ENCODE measurements at places on chromosomes 1 and 21.
A peak's percentile ranks its signal among the peaks of the same experiment; 100 is the strongest.

DNA sequence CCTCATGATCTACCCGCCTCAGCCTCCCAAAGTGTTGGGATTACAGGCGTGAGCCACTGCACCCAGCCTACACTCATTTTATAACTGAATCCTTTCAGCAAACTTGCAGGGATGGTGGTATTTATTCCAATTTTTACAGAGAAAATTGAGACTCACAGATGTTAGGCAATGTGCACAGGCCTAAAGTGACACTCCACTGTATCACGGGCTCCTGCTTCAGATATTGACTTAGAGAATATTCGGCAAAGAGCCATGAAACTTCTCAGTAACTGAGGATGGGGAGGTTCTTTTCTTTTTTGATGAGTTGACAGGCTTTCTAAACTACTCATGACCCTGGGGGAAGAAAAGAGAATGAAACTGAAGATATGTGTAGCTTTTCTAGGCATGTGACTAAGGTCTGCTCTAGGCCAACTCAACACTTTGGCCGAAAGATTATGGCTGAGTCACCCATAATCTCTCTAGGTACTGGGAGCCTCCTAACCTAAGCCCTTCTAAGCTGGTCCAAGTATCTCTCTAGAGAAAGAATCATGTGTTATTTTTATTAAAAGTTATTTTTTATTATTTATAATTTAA, 19.9 kb upstream of the PTCH2 start:
- no peaks in the 10 kb centered on the region for H3K4me1 ChIP-seq
- H3K27ac ChIP-seq: no peak overlapping the region
- H3K27me3 ChIP-seq: no peaks in the 10 kb centered on the region
- no peak for DNase-seq
- no peaks in the 10 kb centered on the region for H3K36me3 ChIP-seq

DNA sequence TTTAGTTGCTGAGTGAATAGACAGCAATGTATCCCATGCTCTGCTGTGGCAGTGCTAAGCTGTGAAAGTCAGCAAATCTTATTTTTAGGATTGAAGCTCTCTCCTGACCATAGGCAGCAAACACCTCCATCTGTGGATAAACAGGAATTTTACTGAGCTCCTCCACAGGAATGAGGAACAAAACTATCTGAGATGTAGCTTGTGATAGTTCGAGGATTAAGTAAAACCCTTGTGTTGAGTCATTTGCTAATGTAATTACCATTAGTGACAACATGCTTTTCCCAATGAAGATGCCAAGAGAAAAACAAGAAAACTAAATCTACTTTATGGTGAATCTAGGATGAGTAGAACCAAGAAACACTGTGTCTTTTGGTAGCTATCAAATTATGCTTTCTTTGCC, 122.7 kb downstream of the CLEC20A start:
- H3K4me1 ChIP-seq: peaks cover 13% of the 10 kb centered on the region
- 0 out of 2 replicates have a peak, but pooled peaks cover 4% of the 10 kb centered on the region for H3K36me3 ChIP-seq
- H3K4me3 ChIP-seq: no peak overlapping the region

GRCh38 chr21:37450445-37450941, 83.9 kb downstream of the DYRK1A start:
- peak overlapping the region; percentile 22 for H3K27ac ChIP-seq
- peaks cover 33% of the 10 kb centered on the region for H3K4me1 ChIP-seq
- DNase-seq: peak; percentile 70
- H3K36me3 ChIP-seq: no peaks in the 10 kb centered on the region
- H3K27me3 ChIP-seq: no peaks in the 10 kb centered on the region
- no peak overlapping the region for H3K4me3 ChIP-seq

- DNase-seq: no peak
- no peak overlapping the region for H3K27ac ChIP-seq
- H3K4me1 ChIP-seq: peaks cover 12% of the 10 kb centered on the region
- no peak overlapping the region for H3K4me3 ChIP-seq
- no peaks in the 10 kb centered on the region for H3K36me3 ChIP-seq
- H3K27me3 ChIP-seq: no peaks in the 10 kb centered on the region
Measured at GRCh38 chr1:236400061-236400603, 6.0 kb downstream of the EDARADD start.

GRCh38 chr1:162412002-162412401, at the start of gene SH2D1B:
Gene SH2D1B (minus strand): TSS chr1:162412136. CDS start chr1:162412016, 120 bp downstream.
- H3K27ac ChIP-seq: no peak within 1 kb of the TSS
- no peaks in the 10 kb centered on the region for H3K4me1 ChIP-seq
- no peak within 1 kb of the TSS for H3K4me3 ChIP-seq
- H3K36me3 ChIP-seq: no peaks in the 10 kb centered on the region
- H3K27me3 ChIP-seq: no peaks in the 10 kb centered on the region

- no peak overlapping the region for H3K4me3 ChIP-seq
- H3K4me1 ChIP-seq: no peaks in the 10 kb centered on the region
- no peak for DNase-seq
- H3K27me3 ChIP-seq: no peaks in the 10 kb centered on the region
- no peaks in the 10 kb centered on the region for H3K36me3 ChIP-seq
Measured at GRCh38 chr1:213452501-213452900, 401.5 kb downstream of the RPS6KC1 start.

GRCh38 chr1:5502311-5503194, 489.7 kb downstream of the NPHP4 start:
- no peak overlapping the region for H3K4me3 ChIP-seq
- H3K27ac ChIP-seq: no peak overlapping the region
- peaks cover 12% of the 10 kb centered on the region for H3K27me3 ChIP-seq
- H3K4me1 ChIP-seq: no peaks in the 10 kb centered on the region

DNA sequence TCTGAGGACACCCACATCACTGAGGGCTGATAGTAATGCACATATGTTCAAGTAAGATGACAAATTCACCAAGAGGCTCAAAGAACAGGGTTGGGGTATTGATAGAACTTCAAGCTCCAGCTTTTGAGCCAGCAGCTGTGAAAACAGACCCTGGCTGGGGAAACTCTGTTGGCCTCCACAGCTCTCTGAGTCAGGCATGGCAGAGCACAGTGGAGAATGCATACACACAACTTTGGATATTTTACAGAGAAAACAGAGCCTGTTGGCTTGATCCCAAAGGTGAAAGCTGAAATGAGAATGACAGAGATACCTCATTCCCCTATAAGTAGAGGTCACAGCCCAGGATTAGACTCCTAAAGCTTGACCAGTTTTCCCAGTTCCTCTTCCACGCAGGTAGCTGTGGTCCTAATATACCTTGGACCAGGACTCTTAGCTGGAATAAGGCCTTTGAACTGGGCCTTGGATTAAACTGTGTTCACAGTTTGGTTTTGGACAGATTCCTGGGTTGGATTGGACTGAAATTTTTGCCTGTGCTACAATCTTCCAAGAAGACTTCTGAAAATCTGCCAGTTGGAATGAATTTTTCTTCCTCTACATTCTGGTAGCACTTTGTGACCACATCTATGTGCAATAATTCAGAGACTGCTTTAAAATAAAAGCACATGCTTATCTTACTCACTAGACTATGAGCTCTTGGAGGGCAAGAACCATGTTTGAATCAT, 101.6 kb upstream of the HMGB4 start:
- no peaks in the 10 kb centered on the region for H3K36me3 ChIP-seq
- DNase-seq: no peak
- H3K27me3 ChIP-seq: no peaks in the 10 kb centered on the region
- no peak overlapping the region for H3K4me3 ChIP-seq
- no peak overlapping the region for H3K27ac ChIP-seq

DNA sequence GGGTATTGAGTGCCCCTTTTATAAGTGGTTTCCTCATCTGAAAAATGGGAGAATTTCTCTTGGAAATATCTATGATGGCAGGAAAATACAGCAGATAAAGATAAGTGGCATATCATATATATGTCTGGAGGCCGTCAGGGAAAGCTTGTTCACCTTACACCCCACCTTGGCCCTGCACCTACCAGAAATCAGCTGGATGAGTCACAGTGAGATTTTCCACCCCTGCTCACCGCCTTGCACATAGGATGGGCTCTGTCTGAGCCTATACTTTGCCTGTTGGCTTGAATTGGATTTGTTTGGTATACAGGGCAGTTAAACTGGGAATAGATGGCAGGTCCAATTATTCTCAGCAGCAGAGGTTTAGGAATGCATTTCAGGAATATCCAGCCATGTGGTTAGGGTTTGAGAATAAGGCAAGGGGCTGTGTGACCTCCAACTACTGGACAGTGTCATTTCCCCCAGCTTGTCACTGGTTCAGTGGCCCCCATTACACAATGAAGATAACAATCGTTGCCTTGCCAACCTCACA, at the start of gene SPATA21:
TSS of gene SPATA21 (minus strand) at position 479 of the 529 bp plus-strand sequence. CDS start 6,053 bp downstream, outside the sequence.
- H3K27me3 ChIP-seq: no peaks in the 10 kb centered on the region
- H3K4me3 ChIP-seq: no peak within 1 kb of the TSS
- H3K4me1 ChIP-seq: peaks cover 5% of the 10 kb centered on the region
- H3K27ac ChIP-seq: no peak within 1 kb of the TSS

- H3K36me3 ChIP-seq: no peaks in the 10 kb centered on the region
- H3K4me1 ChIP-seq: peaks cover 10% of the 10 kb centered on the region
- DNase-seq: no peak
- no peaks in the 10 kb centered on the region for H3K27me3 ChIP-seq
- H3K27ac ChIP-seq: no peak overlapping the region
Measured at GRCh38 chr1:74197255-74197654, 721 bp downstream of the LRRIQ3 start.

GRCh38 chr1:44672254-44672955, 1.9 kb downstream of the TMEM53 start:
- no peaks in the 10 kb centered on the region for H3K36me3 ChIP-seq
- no peaks in the 10 kb centered on the region for H3K27me3 ChIP-seq
- peak; percentile 70 for DNase-seq
- 0 out of 2 replicates have a peak overlapping the region, but pooled peaks have one; percentile 8 for H3K4me3 ChIP-seq
- peaks cover 49% of the 10 kb centered on the region for H3K4me1 ChIP-seq
- H3K27ac ChIP-seq: peak overlapping the region; percentile 42

DNA sequence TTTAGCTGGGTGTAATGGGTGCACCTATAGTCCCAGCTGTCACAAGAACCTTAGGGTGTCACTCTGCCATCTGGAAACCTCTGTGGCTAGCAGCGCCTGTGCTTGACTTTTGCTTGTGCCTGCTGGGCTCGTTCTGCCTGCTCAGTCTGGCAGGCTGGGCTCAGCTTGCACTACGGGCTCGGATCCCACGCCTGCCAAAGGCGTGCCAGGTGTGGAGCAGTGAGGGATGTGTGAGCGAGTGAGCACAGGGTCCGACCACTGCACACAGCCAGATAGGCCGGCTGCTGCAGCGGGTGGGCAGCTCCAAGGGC, 2.8 kb upstream of the LSM10 start:
- no peaks in the 10 kb centered on the region for H3K36me3 ChIP-seq
- peak overlapping the region; percentile 34 for H3K27ac ChIP-seq
- peaks cover 10% of the 10 kb centered on the region for H3K4me1 ChIP-seq
- H3K27me3 ChIP-seq: no peaks in the 10 kb centered on the region
- peak overlapping the region; percentile 59 for H3K4me3 ChIP-seq
- DNase-seq: no peak

DNA sequence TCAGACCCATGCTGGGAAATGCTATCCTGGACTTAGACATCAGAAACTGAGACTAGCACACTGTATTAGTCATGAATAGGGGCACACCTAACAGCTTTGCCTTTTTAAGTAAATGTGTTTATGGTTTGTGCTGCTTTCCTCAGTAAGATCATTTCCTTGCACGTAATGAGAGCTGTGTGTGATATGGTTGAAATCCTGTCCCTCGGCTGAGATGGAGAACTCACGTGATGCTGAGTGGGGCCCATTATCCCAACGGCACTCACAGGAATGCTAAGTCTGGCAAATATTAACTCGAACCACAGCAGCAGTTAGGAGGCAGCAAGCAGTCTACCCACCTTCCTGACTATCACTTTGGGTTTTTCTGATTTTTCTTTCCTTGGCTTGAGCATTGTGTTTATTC, 38.2 kb downstream of the BCL9 start:
- H3K27ac ChIP-seq: no peak overlapping the region
- H3K4me1 ChIP-seq: no peaks in the 10 kb centered on the region
- no peaks in the 10 kb centered on the region for H3K27me3 ChIP-seq
- H3K4me3 ChIP-seq: no peak overlapping the region

GRCh38 chr1:156463874-156464273, 36.7 kb downstream of the MEF2D start:
- H3K4me1 ChIP-seq: peaks cover 16% of the 10 kb centered on the region
- H3K4me3 ChIP-seq: no peak overlapping the region
- peaks cover 5% of the 10 kb centered on the region for H3K36me3 ChIP-seq
- peak; percentile 34 for DNase-seq

DNA sequence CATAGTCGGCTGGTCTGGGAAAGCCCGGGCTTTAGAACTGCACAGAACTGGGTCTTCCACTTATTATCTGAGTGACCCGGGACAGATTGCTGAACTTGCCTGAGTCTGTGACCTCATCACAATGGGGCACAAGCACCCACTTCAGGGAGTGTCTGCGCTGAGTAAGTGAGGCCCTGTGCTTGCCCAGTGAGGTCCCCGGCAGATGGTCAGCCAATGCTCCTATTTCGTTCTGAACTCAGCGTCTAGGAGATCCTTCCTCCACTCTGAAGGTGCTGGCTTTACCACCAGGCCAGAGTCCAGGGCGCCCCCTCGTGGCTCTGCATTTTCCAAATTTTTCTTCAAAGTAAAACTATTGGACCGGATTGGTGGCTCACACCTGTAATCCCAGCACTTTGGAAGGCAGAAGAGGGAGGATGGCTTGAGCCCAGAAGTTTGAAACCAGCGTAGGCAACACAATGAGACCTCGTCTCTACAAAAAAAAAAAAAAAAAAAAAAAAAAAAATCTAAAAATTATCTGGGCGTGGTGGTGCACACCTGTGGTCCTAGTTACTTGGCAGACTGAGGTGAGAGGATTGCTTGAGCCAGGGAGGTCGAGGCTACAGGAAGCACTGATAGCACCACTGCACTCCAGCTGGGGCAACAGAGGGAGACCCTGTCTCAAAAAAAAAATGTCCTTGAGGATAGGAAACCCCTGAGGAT, 61.7 kb downstream of the FCRL5 start:
- H3K4me3 ChIP-seq: no peak overlapping the region
- H3K27me3 ChIP-seq: peaks cover 7% of the 10 kb centered on the region
- H3K36me3 ChIP-seq: no peaks in the 10 kb centered on the region
- H3K4me1 ChIP-seq: no peaks in the 10 kb centered on the region
- H3K27ac ChIP-seq: no peak overlapping the region

DNA sequence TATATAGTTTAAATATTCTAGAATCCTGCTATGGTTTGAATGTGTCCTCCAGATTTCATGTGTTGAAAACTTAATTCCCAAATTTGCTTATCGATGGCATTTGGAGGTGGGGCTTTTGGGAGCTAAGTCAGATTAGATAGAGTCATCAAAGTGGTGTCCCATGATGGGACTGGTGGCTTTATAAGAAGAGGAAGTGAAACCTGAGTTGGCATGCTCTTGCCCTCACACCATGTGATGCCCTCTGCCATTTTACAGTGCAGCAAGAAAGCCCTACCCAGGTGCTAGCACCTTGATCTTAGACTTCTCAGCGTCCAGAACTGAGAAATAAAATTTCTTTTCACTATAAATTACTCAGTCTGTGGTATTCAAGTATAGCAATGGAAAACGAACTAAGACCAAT, 111.3 kb downstream of the TGFB2 start:
- DNase-seq: no peak
- H3K27me3 ChIP-seq: no peaks in the 10 kb centered on the region
- H3K36me3 ChIP-seq: no peaks in the 10 kb centered on the region
- peaks cover 14% of the 10 kb centered on the region for H3K4me1 ChIP-seq

GRCh38 chr1:155379631-155380090, 59.0 kb downstream of the RUSC1 start:
- no peaks in the 10 kb centered on the region for H3K27me3 ChIP-seq
- peaks cover 7% of the 10 kb centered on the region for H3K36me3 ChIP-seq
- H3K4me3 ChIP-seq: no peak overlapping the region
- H3K27ac ChIP-seq: no peak overlapping the region
- DNase-seq: no peak

GRCh38 chr1:11804666-11805421, 920 bp downstream of the MTHFR start:
- peak overlapping the region; percentile 82 for H3K27ac ChIP-seq
- H3K36me3 ChIP-seq: no peaks in the 10 kb centered on the region
- DNase-seq: no peak

GRCh38 chr1:238752327-238752726, 634.0 kb upstream of the CHRM3 start:
- no peak overlapping the region for H3K4me3 ChIP-seq
- no peaks in the 10 kb centered on the region for H3K4me1 ChIP-seq
- DNase-seq: no peak
- no peaks in the 10 kb centered on the region for H3K27me3 ChIP-seq

All from PC-9 (cell line).